Heart left ventricle (tissue), 16 donors: ENCODE measurements at places on chromosomes 7 and 10. TPM values are rescaled to one million over a fixed set of nuclear protein-coding genes. Genes with fewer than 3 reads are reported as not detected.

- DNase-seq, result no peak
Measured at GRCh38 chr7:83524277-83525075, 124.5 kb downstream of the SEMA3E start.

DNA sequence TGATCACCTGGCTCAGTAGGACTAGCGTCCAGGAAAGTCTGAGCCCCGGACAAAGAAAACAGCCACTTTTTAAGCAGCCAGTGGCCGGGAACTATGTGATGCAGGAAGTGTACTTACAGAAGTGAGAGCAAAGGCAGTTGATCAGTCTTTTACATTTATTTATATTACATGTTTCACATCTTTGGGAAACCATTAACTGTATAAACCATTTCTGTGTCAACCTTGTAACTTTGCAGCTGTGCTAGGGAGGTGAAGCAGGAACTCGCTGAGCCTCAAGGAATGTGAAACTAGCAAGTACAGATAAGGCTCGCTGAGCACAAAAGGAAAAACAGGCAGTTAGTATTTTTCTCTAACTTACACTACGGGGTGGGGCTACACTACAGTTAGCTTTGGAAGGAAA, 39.9 kb upstream of the HECW1 start:
- DNase-seq, result no peak

- no peak for DNase-seq
Measured at GRCh38 chr10:785861-786214, 96.4 kb upstream of the DIP2C start.

DNA sequence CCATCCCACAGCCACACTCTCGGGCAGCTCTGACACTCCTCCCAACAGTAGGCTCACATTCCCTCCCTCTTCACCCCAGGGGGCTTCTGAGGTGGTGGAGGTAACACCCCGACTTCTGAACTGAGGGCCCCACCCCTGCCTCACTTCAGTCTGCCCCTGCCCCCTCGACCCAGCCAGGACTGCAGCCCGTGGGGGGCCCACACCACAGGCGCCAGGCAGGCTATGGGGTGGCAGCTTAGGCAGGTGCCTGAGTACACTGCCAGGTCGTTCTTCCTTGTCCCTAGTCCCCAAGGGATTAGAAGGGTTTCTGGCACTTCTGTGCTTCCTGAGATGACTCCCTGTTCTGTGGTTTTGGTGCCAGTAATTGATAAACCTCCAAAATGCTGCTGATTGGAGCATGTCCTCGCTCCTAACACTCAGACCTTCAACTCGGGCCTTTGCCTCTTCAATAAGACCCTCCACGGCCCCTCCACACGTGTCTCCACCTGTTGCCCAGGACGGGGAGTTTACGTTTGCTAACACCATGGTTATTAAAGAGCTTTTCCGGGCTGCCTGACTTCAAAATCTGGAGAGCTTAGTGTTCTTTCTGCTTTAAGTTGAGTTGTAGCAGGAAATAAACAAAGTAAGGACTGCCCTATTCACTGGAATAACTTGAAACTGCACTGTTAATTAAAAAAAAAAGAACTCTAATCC, 23.8 kb upstream of the LARP4B start:
- no peak for DNase-seq

GRCh38 chr10:25338271-25338670, 163.5 kb downstream of the GPR158 start:
- no peak for DNase-seq

DNA sequence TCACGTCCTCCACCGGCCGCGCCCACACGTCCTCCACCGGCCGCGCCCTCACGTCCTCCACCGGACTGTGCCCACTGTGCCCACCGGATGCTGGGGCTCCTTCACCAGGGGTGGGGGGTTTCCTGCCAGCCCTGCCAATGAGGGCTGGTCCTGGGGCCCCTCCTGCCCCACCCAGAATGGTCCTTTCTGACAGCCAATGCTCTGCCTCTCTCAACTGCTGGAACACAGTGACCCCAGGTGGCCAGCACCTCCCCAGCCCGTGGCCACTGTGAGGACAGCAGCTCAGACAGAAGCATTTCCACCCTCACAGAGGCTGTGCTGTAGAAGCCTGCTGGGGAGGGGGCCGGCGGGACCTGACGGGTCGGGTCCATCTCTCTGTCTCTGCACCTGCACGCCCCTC, 90.1 kb upstream of the DNAAF5 start:
- DNase-seq, result no peak

INA gene
- polyA plus RNA-seq, result not detected

CALML3 gene
- 0.03 TPM for polyA plus RNA-seq

MYL10 gene
- polyA plus RNA-seq, result not detected
